ENCODE measurements at places on chromosomes 1 and 21.

DNA sequence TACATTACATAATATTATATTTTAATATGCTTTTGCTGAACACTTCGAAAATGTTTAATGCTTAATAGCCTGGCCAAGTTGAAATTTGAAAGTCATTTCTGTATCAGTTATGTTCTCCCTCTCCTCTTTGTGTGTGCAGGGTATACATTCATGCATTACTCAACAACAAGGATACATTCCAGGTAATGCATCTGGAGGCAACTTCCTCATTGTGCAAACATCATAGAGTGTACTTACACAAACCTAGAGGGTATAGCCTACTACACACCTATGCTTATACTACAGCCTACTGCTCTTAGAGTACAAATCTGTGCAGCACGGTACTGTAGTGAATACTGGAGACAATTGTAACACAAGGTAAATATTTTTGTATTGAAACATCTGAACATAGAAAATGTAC lies 407.3 kb downstream of the MRPL39 start:
- no peak for DNase-seq

GRCh38 chr1:194903524-194903923 lies 1704.7 kb downstream of the KCNT2 start:
- DNase-seq, result no peak

DNA sequence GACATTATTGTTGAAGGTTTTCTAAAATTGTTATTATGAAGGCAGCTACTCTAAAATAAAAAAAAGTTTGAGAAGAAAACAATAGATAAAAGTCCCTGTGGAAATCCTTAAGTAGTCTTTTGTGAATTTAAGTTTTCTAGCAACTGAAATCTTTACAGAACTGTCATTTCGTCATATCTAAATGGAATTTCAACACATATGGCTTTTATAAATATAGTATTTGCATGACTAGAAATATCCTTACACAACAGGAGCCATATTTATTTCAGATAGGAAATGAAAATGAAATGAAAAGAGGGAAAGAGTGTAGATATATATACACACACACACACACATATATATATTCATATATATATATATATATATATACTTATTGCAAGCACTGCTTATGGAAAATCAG lies 204.7 kb upstream of the RGS18 start:
- DNase-seq, result no peak

DNA sequence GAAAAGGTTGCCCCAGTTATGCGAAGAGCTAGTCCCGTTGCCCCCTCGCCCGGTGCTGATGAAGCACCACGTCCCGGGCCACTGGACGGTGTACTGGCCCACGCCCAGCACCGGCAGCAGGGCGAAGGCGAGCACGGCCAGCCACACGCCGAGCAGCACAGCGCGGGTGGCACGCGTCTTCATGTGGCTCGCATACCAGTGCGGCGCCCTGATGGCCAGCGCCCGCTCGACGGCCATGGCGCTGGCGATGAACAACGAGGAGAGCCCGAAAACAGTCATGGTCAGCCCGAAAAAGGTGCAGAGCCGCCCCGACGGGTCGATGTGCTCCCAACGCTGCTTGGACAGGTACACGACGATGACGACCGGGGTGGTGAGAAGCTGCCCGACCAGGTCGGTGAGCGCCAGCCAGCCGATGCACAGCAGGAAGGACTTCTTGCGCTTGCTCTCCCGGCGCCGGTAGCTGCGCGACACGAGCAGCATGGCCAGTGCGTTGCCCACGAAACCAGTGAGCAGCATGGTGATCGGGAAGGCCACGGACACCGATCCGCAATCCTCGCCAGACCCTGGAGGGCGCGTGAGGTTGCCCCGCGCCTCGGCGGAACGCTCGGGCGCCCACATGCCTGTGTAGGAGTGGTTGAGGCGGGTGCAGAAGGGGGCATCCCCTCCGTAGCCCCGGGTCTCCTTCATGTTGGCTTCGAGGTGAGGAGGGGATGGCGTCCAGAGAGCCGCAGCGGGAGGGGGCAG lies 553 bp downstream of the PTGER3 start:
- peak; percentile 14 for DNase-seq

GRCh38 chr21:36511484-36512220 lies 31.7 kb upstream of the CLDN14 start:
- no peak for DNase-seq

GRCh38 chr1:84836145-84836544 lies 56.9 kb downstream of the LPAR3 start:
- DNase-seq, result no peak

GRCh38 chr1:234820597-234820996 lies 210.6 kb upstream of the IRF2BP2 start:
- no peak for DNase-seq

DNA sequence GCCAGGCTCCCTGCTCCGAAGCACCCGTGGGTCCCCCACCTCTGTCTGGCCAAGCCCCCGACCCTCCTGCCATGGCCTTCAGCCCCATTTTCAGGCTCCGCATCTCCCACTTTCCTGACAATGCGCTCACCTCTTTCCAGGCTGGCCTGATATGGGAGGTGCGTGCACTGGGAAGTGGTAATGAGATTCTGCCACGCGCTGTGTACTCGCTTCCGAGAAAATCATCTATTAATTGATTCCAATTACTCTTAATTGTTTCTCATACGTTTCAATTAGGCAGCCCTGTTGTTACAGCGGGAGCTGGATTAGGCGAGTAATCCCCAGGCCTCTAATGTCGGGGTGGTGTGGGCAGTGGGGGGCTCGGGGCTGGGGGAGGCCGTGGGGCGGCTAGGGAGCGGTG lies 122.4 kb upstream of the ARHGEF16 start:
- DNase-seq, result no peak

GRCh38 chr1:58779801-58780382 lies 4.0 kb downstream of the JUN start:
- DNase-seq, result no peak

GRCh38 chr1:23444104-23444533 lies 19.6 kb upstream of the TCEA3 start:
- DNase-seq, result no peak

DNA sequence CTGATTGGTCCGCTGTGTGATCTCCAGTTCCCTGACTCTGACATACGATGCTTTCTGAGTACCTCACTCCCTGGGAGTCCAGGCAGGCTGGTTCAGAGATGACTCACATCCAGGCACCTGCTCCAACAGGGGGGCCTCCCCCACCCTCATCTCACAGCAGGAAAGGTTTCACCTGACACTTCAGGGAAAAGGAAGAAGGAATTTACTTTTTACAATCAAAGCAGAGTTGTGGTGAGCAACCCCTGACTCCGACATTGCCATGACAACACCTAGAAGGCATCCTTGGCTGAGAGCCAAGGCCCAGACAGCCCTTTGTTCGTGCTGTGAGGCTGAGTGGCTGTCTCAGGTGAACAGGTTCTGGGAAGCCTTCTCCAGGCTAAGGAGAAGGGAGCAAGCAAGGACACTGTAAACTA lies 164.6 kb upstream of the GJB5 start:
- DNase-seq, result no peak

GRCh38 chr1:196403803-196404690 lies 204.2 kb downstream of the KCNT2 start:
- DNase-seq, result no peak

DNA sequence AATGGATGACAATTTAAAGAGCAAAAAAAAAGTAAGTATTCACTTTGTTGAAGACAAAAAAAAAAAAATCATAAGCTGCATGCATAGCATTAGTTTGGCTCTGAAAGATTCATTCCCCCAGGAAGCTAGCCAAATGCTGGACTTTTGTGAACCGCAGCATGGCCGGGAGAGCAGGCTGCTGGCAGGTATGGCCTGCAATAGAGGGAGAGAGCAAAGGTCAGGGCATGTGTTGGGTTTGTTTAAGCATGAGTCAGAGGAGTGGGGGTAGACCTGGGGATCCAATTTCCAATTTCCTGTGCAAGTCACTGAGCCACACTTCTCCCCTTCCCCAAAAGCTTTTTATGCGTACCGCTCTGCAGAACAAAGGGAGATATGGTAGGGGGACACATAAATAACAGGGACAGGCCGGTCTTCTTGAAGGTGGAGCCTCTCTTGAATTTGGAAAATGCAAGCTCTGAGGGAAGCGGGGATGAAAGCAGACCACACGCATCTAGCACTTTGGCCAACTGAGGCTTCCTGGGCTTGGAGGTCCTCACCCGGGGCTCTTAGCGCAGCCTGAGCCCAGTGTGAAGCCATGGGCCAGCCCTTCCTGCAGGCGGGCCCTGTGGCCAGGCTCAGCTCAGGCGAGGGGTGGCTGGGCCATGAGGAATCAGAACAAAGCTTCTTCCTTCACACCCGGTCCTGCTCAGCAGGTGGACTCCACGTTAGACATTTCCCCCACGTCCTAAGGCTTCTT lies 171.1 kb downstream of the TOMM20 start:
- no peak for DNase-seq

GRCh38 chr1:38715415-38715814 lies 144.2 kb downstream of the RRAGC start:
- DNase-seq, result no peak

DNA sequence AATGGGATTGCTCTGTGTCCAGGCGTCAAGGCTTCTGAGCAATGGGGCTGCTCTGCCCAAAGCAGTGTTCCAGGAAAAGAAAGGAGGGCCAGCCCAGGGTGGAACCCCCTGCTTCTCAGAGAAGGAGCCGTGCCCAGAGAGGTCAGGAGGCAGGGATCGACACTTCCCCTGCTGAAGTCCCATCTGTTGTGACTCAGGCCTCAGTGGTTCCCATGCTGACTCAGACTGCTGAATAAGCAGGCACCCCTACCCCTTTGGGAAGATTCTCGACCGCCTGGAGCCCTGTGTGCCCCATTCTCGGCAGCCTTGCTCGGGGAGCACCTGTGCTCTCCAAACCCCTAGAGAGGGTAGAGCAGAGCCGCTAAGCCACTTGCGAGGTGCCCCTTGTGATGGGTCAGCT lies 23.9 kb downstream of the PKP1 start:
- DNase-seq, result no peak

DNA sequence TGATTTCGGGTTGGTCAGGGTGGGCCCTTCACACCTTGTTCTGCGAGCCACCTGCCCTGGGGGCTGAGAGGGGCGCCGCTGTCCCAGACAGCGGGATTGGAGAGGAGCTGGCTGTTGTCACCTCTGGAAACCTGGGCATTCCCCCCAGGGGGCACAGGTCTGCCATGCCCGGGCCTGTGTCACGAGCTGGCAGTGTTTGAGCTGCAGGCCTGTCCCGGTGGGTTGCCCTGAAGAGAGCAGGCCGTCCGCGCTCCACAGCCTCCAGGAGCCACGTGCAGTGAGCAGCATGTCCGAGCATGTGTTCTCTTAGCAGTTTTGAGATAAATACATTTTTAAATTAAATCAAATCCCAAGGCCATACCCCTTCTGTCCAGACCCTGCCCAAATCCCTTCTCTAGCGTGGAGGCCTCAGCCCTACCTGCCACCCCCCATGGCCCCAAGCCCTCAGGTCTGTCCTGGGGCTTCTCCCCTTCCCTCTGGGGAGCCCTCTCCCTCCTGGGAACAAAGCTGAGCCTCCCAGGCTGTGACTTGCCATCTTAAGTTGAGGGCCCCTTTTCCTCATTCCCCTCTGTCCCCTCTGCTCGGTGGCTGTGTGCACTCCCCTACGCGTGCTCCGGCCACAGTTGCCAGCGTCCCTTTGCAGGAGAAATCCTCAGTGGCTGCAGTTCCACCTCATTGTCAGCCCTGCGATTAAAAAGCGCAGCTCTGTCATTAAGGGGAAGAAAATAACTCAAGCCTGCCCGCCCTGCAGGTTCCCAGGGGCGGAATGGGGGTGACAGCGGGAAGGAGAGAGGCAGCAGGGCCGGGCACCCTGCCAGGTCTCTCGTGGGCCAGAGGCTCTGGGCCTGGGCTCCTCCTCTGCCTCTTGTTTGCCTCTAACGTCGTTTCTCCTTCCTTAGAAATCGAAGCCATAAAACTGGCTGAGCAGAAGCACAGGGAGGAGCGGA lies 26.6 kb downstream of the SLX9 start:
- DNase-seq, result no peak

GRCh38 chr1:181324797-181325616 lies 158.3 kb upstream of the CACNA1E start:
- DNase-seq, result peak; percentile 52

DNA sequence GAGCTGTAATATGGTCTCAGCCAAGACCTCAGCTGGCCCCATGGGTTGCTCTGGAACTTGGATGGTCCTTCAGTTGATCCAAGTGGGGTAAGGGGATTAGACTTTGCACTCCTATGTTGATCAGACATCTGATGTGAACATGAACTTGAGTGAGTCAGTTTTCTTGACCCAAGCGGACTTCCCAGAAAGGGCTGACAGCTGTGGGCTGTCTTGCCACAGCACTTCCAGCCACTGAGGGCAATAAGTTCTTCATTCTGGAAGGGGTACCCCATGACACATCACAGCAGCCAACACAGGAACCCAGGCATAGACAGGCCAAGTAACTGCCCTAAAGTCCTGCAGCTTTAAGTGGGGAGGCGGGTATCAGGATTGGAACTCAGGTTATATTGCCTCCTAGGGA lies 93.9 kb upstream of the USP24 start:
- no peak for DNase-seq

DNA sequence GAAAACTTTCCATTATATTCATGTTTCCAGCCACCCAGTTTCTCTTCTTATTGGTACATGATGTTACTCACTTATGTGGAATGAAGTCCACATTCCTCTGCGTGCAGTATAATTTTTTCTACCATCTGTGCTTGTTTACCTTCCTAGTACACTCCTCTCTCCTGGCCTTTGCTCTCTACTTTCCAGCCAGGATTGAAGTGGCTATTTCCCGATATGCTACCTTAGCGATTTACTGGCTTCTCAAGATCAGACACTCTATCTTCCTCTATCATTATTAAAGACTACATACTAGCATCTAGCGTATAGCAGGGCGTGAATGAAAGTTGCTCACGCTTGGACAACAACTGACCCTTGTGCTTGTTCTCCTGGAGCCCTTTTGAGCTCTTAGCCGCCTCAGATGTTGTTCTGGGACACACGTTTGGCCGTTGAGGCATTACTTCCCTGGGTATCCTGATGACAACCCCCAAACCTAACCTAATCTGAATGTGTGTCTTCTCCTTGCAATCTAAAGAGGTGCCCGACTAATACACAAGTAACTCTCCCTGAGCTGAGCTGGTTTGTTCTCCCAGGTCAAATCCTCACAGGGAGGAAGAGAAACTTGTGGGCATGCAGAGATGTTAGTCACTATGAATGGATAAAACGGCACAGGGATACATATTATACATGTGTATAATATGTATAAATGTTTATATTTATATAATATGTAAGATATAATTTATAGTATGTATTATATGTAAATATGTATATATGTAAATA lies 13.4 kb upstream of the MTARC2 start:
- no peak for DNase-seq

GRCh38 chr1:81949421-81949820 lies 148.7 kb downstream of the ADGRL2 start:
- DNase-seq, result no peak

- DNase-seq, result no peak
Observed at GRCh38 chr1:43978264-43978550, 803 bp upstream of the B4GALT2 start.
